ENCODE measurements at places on chromosomes 7 and 10.

- no peak for DNase-seq
These were observed 1.8 kb downstream of the HOXA10 start for GRCh38 chr7:27172315-27172774.

DNA sequence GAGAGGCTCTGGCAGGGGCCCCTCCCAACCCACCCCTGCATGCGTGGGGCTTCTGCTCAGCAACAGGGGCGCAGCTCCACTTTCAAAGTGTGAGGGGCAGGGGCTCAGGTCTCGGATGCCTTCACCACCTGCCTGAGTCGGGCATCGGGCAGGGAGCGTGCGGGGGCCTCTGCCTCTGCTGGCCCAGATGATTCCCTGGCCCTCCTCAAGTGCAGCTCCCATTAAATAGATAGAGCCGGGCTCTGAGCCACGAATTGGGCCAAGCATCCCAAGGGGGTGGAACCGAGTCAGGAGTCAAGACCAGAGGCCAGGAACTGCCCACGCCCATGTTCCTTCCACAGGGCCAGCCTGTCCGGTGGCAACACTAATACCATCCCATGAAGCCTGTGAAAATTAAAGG is 108.9 kb upstream of the FAM20C start:
- no peak for DNase-seq

DNA sequence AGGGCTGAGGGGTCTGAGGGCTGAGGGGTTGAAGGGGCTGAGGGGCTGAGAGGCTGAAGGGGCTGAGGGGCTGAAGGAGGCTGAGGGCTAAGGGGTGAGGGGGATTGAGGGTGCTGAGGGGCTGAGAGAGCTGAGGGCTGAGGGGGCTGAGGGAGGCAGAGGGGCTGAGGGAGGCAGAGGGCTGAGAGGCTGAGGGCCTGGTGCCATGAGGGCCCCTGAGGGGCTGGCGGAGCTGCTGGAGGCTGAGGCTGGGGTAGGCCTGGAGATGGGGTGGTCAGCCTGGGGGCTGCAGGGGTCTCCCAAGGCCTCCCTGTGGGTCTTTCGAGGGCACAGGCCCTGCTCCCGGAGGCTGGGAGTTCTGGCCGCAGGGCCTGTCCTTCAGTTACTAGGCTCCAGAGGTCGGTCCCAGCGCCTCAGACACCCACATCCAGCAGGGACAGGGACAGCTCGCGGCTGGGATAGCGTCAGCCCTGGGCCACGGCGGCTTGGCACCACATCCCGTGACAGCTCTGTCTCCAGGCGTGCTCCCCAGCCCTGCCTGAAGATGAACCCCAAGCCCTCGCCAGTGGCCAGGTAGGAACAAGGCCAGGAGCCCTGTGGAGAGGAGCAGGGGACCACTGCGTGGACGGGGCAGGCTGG is 16.9 kb downstream of the MYO1G start:
- no peak for DNase-seq

- no peak for DNase-seq
These were observed 23.1 kb downstream of the HTRA1 start for GRCh38 chr10:122484276-122485060.

- DNase-seq: no peak
These were observed 3.5 kb downstream of the RASSF4 start for GRCh38 chr10:44962870-44963738.

- no peak for DNase-seq
These were observed 6.5 kb downstream of the C10orf95 start for GRCh38 chr10:102444851-102445250.

DNA sequence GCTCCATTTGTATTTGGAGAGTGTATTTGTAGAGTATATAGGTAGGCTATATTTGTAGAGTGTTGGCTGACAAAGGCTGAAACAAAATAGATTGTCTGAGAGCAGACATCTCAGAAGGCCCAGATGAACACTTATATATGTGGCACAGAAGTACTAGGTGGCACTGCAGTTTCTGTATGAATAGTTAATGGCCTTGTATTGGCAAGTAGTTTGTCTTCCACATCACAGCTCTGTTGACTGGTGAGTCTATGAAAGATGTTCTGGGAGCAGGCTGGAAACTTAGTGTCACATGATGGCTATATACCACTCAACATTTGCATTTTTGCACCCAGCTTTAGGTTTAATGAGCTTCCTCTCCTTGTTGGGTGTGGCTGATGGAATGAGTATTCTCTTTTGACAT is 51.9 kb downstream of the CCNY start:
- DNase-seq: no peak

GRCh38 chr10:132541601-132542011 is 4.0 kb downstream of the INPP5A start:
- DNase-seq: peak; percentile 22

DNA sequence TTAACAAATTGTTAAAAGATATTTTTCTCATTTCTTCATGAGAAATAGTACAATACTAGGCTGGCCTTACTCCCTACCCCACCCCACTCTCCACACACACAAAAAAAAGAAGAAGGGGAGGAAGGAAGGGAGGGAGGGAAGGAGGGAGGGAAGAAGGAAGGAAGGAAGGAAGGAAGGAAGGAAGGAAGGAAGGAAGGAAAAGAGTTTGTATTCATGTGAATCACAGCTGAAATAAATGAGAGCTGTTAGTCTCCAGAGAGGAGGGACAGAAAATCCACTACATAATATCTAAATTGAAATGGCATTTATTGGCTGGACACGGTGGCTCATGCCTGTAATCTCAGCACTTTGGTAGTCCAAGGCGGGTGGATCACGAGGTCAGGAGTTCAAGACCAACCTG is 57.8 kb downstream of the SEMA3A start:
- no peak for DNase-seq

DNA sequence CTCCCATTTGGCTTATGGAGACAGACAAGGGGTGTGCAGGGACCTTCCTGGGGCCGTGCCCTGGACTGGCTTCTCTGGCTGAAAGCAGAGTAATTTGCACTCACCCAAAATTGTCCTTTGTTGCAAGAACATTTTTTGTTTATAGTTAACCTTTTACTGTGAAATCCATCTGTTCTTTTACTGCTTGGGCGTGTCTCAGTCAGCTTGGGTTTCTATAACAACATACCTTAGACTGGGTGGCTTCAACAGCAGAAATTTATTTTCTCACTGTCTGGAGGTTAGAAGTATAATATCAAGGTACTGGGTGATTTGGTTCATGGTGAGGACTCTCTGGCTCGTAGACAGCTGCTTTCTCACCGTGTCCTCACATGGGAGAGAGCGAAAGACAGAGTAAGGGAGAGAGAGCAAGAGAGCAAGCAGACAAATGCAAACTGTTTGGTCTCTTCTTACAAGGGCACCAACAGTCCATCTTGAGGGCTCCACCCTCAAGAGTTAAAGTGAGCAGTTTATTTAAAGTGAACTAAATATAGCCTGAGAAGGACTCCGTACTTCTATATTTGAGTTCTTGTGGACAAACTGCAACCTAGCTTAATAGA is 131.0 kb upstream of the NPY start:
- peak; percentile 29 for DNase-seq

GRCh38 chr10:16947069-16947468 is 129.8 kb upstream of the RSU1 start:
- no peak for DNase-seq

DNA sequence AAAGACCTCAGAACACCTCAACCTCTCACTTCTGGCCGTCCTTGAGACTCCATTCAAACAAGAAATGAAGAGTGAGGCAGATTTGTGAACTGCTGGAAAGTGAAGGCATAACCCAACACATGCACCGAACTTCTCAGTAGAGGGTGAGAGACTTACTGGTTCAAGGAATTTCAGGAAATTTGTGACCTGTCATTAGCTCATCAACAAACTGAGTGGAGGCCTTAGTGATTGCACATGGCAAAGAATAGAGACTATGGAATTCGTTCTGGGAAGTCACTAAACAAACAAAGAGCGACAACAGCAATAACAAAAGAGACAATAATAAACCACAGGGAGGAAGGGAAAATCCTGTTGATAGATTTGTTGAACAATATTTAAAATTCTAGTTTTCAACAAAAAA is 125.0 kb upstream of the AKR1E2 start:
- no peak for DNase-seq

DNA sequence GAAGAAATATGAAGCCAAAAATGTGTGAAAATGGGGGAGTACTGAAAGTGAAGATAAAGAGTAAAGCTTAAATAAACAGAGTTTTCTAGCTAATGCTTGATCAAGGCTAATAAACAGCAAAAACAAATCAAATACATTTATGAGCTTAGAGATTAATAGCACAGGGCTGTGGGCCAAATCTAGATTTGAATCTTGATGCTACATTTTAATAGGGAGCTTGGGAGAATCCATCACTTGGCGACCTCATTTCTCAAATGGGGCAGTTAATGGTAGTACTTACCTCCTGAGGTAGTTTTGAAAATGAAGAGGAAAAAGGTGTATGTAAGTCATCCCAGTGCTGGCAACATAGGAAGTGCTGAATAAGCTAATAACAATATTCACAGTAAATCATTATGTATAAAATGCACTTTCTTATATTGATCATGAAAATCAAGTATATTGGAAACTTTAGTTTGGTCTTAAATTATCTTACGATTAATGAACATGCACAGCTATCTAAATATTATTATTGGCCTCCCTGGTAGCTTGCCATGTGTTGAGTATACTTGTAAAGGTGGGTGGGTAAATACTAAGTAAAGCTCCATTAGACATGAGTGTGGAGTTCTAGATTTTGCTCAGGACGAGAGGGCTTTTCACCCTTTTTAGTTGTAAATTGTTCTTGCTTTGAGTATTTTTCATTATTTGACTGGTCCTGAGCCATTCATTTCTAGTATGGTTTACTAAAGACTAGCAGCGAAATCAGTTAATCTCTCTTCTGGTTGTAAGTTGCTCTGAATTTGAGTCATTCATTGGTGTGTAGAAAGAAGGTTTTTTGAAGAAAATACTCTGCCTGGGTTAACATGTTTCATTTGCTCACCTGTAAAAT is 5.1 kb downstream of the BICC1 start:
- no peak for DNase-seq

DNA sequence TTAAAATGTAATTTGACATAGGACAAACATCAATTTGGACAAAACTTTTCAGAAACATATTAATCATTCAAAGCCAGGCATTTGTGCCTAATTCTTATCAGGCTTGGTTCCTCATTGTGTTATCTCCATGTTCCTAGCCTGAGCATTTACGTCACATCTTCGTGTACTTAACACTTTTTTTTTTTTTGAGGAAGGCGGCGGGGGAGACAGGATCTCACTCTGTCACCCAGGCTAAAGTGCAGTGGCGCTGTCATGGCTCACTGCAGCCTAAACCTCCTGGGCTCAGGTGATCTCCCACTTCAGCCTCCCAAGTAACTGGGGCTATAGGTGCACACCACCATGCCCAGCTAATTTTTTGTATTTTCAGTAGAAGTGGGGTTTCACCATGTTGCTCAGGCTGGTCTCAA is 19.8 kb downstream of the HNRNPA2B1 start:
- DNase-seq: no peak

DNA sequence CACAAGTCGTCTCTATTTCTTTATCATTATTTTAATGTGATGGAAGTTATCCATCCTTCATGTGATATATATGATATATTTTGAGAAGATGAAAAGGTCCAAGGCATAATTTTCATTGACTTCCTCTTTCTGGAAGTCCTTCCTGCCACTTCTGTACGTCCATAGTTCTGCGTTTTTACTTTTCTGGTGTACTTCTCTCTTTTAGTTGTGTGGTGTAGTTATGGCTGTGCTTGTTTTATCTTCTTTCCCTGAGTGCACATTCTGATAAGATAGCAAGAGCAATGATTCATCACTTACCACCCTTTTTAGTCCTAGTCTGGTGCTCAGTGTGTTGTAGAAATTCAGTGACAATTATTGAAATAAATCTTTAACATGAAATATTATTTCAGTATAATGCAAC is 231.3 kb upstream of the FERD3L start:
- no peak for DNase-seq

DNA sequence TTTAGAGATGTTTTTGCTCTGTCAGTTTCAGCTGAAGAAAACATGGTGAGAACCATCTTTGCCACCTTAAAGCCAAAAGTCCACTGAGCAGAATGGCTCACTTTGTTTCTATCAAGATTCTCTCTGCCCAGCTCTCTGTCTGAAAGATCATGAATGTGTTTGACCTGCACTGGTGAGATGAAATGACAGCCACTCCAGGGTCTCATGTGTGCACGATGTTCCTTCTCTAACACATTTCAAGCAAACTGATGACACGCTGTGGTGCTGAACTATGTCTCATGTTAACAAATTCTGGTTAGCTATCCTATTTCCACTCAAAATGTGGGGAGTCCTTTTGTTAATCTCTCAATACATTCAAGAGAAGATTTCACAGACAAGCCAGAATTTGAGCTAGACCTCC is 260.6 kb downstream of the GLI3 start:
- no peak for DNase-seq

DNA sequence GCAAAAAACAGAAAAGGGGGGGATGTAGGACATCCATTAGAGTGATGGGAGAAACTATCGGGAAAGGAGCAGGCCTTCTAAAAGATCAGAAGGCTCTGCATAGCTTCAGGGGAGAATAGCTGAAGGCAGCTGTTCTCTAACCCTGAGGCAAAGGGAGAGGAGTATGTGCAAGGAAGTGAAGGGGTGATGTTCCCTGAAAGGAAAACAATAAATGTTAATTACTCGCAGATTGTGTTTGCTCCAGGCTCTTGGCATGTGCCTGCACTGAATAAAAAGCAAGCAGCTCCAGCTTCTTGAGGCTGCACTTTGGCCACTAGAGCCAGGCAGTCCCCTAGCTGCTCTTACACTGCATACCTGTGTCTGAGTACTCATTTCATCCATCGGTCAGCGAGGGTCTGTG is 14.4 kb upstream of the STARD3NL start:
- DNase-seq: no peak

- DNase-seq: no peak
These were observed 41.4 kb upstream of the IKZF1 start for GRCh38 chr7:50262916-50263690.

DNA sequence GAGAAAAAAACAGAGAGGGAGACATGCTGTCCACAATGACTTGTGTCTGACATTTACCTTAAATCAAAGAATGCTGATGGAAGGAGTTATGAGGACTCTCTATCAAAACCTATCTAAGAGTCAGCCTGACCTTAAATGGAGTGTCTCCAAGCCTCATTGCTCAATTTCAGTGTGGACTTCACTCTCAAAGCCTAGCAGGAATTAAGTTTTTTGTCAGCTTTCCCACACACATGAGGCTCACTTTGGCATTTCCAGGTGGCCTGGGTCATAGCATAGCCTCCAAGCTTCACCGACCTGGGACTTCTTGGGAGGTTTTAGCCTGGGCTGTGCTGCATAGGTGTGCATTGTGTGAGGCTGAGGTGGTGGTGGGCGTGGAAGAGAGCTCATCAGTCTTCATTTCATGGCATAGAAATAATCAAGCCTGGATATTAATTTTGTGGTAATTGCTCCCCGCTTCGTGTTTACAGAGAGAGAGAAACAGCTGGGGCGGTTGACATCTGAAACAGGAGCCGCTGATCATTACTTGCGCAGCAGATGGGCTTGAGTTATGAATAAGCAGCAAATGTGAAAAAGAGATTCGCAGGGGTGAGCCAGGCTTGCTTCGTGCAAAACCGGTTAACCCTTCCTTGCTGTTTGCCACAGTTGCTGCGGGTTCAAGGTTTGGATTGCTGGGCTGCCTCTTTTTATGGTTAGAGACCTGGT is 647.8 kb downstream of the INHBA start:
- no peak for DNase-seq

- DNase-seq: no peak
These were observed 2.9 kb downstream of the MACROH2A2 start for GRCh38 chr10:70055550-70055949.
